Cerebellar nuclear complex (tissue), 1 donor: ENCODE measurements at places on chromosomes 2 and 18.

GRCh38 chr2:233844064-233844807 lies 10.1 kb downstream of the HJURP start:
- no peak for DNase-seq

GRCh38 chr2:234373060-234373459 lies 123.8 kb downstream of the ARL4C start:
- no peak for DNase-seq

GRCh38 chr2:217954971-217955740 lies 47.6 kb downstream of the TNS1 start:
- no peak for DNase-seq

- DNase-seq = no peak
Measured at GRCh38 chr18:54875063-54875462, 46.8 kb downstream of the RAB27B start.

DNA sequence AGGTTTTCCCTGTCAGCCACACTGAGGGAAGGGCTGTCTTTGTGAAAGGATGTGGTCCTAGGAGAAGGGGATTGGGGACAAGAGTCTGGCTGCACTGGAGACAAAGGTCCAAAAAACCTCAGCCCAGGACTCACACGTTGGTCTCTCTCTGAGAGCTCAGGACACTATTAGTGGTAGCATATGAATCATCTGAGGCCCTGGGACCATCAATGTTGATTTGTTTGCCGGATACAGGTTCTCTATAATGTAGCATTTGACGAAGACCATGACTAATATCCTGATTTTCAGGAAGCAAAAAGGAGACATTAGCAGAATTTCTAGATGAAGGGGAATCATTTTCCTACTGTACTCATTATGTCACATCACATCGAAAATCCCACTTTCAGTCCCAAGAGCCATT lies 22.2 kb upstream of the DNAH6 start:
- no peak for DNase-seq

DNA sequence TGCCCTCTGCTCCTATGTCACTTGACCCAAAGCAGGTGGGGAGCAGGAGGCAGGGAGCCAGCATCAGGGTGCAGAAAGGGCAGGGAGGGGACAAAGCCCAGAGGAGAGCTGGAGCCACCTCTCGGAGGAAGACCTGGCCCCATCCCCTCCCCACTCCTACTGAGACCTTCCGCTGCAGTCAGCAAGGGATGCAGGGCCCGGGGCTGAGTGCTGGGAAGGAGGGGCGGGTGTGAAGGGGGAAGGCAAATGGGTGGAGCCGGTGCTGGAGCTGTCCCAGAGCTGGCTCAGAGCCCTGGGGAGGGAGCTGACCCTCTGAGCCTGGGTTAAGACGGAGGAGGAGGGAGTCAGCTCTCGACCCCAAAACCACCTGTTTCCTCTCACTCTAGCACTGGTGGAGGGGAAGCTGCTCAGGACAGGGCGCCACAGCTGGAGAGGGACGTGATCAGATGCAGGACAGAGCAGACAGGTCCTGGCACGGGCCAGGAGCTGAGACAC lies 33.8 kb downstream of the HS1BP3 start:
- DNase-seq = no peak

DNA sequence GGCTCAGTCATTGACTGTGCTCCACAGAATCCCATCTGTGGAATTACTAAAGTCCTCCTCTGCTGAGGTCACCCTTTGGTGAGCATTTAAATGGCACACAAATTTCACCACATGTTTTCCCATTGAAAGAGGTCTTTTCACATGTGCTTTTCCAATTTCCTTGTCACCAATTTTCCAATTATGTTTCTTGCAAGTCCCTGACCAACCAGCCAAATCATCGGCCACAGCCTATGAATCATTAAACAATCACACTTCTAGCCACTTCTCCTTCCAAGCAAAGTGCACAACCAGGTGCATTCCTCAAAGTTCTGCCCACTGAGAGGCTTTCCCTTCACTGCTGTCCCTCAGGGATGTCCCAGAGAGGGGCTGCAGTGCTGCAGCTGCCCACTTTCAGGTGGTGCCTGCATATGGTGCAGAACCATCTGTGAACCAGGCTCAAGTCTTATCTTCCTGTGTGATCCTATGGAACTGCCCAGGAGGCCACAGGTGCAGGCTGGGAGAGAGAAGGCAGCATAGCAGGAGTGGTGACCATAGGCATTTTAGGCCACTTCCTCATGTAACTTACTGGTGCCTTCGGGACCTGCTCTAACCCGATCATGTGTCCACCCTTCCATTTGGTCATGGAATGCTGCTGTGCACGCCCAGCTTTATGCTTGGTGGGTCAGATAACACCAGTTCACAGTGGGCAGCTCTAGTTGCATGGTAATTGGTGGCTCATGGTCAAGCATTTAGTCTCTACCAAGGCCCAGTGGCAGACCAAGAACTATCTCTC lies 153.0 kb downstream of the SEPTIN10 start:
- DNase-seq = no peak

- no peak for DNase-seq
Measured at GRCh38 chr2:216659276-216659675, 26.1 kb downstream of the IGFBP2 start.

DNA sequence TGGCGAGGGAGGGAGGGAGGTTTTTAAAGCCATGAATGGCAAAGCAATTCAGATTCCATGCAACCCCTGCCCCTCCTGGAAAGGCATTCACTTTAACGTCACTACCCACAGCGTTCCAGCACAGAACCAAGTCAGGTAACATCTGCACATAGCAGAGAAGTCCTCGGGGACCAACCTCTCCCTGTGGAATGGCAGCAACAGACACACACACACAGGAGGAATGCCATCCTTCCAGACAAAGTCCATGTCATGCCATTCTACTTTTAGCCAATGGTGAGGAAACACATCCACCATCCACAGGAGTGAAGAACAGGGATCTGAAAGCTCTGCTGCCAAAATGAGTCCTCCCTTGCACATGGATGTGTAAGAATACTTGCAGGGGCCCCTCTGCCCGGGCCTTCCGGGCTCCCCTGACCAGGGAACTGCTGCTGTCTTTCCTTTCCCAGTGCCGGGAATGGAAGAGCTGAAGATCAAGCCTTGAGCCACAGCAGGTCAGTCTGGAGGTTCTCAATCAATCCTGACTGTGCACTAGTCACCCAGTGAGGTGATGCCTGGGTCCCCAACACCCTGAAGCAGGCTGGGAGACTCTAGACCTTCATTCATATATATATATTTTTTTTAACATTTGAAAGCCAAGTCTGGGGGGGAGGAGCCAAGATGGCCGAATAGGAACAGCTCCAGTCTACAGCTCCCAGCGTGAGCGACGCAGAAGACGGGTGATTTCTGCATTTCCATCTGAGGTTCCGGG lies 63.7 kb downstream of the UXS1 start:
- DNase-seq = no peak

DNA sequence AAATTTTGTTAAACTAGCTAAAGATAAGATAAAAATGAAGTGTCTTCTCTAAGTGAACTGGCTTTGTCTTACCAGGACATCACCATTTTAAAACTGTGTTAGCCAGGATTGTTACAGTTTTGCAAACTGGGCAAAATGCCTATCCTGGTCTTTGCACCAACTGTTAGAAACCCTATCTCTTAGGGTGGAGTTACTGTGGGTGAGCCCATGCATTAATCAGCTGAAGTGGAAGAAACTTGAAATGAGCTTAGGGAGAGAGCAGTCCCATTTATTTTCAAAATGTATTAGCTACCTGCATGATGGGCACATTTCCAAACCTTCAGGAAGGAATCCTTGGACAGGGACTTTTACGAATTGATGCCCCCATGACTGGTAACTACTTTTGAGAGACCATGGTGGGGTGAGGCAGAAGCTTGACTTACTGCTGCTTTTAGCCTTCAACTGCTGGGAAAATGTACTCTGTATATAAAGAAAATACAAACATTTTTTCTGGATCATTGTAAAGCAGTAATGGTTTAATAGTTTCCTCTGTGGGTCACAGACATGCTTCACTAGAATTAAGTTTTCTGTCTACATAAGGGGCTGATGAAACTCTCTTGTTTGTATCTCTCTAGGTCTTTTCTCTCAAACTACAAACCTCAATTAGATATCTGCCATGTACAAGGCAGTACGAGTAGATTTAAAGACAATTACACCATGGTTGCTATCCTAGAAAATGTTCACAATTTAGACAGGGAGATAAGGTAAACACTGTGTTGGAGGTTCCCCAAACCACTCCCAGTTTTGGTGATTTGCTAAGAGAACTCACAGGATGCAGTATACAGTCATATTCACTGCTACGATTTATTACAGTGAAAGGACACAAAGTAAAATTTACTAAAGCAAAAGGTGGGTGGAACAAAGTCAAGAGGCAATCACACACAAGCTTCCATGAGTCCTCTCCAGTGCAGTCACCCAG lies 321.4 kb upstream of the MMADHC start:
- DNase-seq = no peak

GRCh38 chr2:190759749-190760213 lies 110.9 kb downstream of the NAB1 start:
- DNase-seq = no peak

DNA sequence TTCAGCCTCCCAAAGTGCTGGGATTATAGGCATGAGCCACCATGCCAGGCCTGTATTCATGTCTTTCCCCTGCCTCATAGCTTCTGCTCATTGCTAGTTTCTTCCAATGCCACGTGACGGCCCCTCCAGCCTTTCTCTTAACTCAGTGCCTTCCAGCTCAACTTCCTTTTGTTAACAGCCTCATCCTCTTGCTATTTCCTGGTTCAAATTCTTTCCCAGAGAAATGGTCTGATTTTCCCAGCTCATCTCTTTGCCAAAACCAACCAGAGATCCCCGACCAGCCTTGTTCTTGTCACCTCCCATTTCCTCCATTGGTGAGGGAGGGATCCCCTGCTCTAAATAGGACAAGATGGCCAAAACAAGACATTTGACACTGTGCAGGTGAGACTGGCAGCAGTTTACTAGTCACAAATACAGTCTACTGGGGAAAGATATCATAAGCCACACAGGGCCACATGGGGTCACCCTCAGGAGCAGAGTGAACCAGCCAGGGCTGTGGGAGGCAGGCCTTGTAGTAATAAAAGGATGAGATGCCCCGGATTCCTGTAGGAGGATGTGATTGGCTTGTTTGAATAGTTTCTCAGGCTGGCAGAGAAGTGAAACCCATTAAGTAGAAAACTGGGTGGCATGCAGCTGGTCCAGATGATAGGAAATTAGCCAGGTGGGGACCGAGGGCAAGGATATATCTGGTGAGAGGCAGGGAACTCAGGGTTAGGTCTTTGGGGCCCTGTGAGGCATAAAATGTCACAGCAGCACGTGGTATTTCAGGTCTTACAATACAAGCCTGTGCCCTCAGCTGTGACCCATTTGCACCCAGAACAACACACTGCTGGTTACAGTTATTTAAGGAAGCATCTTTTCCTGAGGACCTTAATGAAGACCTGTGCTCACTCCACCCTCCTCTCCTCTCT lies 6.4 kb downstream of the CD207 start:
- DNase-seq = no peak

- DNase-seq = no peak
Measured at GRCh38 chr2:26223018-26223417, 21.4 kb downstream of the HADHA start.

DNA sequence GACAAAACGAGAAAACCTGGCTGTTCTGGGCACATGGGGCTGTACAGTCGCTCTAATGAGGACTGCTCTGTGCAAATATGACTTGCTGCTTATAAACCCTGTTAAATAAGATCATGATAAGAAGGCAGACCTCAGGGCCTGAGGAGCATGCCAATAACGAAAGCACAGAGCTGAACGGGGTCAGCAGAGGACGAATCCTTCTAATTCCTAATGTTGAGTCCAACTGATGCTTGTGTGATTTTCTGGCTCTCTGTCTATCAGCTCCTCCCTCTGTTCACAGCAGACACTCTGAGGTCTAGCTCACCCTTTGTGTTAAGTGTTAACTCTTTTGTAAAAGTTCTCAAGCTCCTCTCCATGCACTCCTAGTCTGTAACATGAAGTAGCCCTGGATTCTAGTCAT lies 167.2 kb upstream of the REV1 start:
- no peak for DNase-seq

- DNase-seq = no peak
Measured at GRCh38 chr18:21904856-21905255, 164.3 kb downstream of the MIB1 start.

GRCh38 chr2:210158236-210158635 lies 13.0 kb downstream of the KANSL1L start:
- no peak for DNase-seq

GRCh38 chr18:58697146-58697545 lies 25.9 kb downstream of the MALT1 start:
- no peak for DNase-seq

DNA sequence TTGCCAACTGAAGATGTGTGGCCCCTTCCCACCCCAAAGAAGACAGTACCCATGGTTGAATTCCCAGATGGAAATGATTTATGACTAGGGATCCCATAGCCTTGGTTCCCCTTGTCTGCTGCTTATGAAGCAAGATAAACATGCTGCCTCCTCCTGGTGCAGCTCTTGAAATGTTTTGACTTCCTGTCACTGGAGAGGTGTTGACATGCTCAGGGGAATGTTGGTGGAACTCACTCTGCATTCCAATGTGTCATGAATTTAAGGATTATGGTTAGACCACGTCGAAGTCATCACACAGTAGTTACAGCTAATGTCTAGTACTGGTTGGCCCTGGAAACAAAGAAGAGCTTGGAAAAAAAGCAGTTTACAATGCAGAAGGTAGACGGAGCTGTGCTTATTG lies 69.0 kb upstream of the FAM110C start:
- no peak for DNase-seq

- DNase-seq = no peak
Measured at GRCh38 chr2:2851806-2852777, 521.0 kb upstream of the MYT1L start.

DNA sequence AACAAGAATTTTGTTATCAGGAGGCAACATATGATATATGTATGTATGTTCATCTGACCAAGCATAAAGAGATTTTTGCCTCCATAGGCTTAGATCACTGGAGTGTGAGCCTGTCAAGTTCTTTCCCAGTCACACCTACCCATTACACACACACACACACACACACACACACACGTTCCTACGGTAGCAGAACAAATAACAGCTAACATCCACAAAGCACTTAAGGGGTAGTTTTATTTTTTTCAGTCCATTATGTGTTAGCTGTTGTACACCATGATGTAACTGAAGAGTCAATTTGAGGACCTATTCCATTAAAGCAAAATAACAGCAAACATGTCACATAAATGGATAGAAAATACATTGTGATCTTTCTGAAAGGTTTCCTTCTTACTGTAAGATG lies 39.5 kb downstream of the UGP2 start:
- DNase-seq = no peak

- DNase-seq = no peak
Measured at GRCh38 chr18:52288403-52289004, 51.5 kb upstream of the DCC start.

DNA sequence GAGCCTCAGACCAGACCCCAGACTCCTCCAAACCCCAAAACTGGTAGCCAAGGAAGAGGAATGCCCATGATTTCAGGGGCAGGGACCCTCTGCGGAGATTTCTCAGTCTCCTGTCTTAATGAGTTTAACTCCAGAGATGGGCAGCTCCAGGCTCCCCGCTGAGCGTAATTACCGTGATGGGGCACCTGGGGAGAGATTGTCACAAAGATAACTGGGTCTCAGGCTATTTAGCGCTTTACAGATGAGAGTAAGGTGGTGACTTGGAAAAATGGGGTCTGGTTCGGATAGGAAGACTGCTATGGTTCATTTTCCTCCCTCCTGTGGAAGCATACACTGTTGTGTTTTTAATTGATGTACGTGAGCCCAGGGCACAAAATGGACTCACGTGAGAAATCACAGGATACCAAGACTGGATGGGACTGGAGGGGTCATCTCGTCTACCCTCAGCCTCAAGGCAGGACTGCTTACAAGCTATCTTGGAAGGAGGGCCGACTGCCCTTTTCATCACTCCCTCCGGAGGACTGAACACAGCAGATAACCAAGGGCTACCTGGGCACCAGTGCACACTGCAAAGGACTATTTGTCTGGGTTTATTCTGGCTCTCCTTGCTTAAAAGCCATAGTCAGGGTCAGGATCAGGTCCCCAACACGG lies 427.8 kb downstream of the ZNF521 start:
- DNase-seq = no peak
